ENCODE measurements at places on chromosomes 2 and 18. TPM values are rescaled to one million over a fixed set of nuclear protein-coding genes. Genes with fewer than 3 reads are reported as not detected.

Gene SIX3
- polyA plus RNA-seq = not detected

DNA sequence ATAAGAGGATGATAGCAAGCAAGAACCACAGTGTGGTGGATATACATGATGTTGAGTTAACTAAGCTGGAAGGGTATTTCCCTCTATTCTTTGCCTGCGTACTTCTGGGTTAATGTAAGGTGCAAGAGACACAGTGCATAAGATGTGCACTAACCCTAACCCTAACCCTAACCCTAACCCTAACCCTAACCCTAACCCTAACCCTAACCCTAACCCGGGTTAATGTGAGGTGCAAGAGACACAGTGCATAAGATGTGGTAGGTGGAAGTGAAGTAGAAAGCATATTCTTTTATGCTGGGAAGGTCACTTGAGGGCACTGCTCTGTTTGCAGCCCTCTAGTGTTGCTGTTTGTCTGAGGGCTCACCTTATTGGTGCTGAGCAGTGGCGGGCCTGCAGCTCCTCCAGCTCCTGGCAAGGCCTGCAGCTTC is 181.5 kb upstream of the ITGA4 start:
- DNase-seq = no peak

GRCh38 chr2:46118656-46119371 is 178.4 kb upstream of the EPAS1 start:
- no peak for DNase-seq

GRCh38 chr18:179499-179898 is 21.1 kb downstream of the USP14 start:
- DNase-seq = no peak

GRCh38 chr2:19819097-19820065 is 82.4 kb downstream of the TTC32 start:
- no peak for DNase-seq

- no peak for DNase-seq
Observed at GRCh38 chr18:13437034-13437433, 218.5 kb downstream of the LDLRAD4 start.

GRCh38 chr2:233184669-233185068 is 66.8 kb upstream of the ATG16L1 start:
- DNase-seq = no peak

Gene DSG3
- polyA plus RNA-seq = not detected

DNA sequence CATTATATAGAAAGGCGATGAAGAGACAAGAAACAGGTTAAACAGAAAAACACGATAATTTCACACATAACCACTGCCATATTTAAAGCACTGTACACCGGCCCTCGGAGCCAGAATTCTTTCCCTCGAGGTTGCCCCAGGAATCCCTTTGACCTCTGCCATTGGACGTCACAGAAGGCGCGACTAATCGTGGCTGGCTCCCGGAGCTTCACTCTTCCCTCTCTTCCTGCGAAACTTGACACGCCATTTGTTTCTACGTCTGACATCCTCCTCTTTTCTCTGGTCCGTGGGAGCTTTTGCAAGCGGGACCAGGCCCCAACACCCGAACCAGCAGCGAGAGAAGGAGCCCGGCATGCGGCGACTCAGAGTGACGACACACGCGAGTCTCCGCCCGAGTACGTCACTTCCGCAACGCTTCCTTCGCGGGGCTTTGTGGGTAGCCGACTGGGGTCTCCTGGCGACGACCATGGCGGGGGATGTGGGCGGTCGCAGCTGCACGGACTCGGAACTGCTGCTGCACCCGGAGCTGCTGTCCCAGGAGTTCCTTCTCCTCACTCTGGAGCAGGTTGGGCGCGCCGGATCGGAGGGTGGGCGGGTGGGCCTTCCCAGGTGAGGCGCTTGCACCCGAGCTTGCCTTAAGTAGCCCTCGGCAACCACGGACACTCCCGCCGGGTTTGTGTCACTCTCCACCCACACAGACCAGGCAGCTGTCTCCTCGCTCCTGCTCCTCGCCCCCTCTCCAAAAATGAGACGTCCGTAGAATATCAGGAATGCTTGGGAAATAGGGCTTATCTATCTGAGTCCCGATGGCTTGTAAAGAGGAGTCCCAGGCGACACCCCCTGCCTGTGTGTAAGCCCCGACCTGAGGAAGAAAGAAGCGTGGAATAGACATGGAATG is at the start of gene C2orf49:
Gene C2orf49, plus strand, starts transcription at position 419 of the 898 bp plus-strand sequence. Its CDS starts 48 bp downstream, at position 467.
- DNase-seq = peak; percentile 33

Data from AG04450 (cell line).